ENCODE measurements at places on chromosomes 5 and 9. TPM values are rescaled to one million over a fixed set of nuclear protein-coding genes. Genes with fewer than 3 reads are reported as not detected.

Gene PLPP7
- not detected for polyA plus RNA-seq

Gene SLC25A46
- polyA plus RNA-seq, result 32.4 TPM

Gene GPR150
- polyA plus RNA-seq, result 0.69 TPM

Gene CDH6
- polyA plus RNA-seq, result not detected

Gene RNF183
- not detected for polyA plus RNA-seq

Gene CCDC180
- 1.3 TPM for polyA plus RNA-seq

Gene FBN2
- not detected for polyA plus RNA-seq

Gene GARIN3
- not detected for polyA plus RNA-seq

Gene ISL1
- not detected for polyA plus RNA-seq

Gene MTX3
- 2.6 TPM for polyA plus RNA-seq

Gene CLIC3
- 4.5 TPM for polyA plus RNA-seq

Gene SAXO1
- 0.10 TPM for polyA plus RNA-seq

Gene FOXD1
- polyA plus RNA-seq, result not detected
